ENCODE measurements at places on chromosomes 4 and X. TPM values are rescaled to one million over a fixed set of nuclear protein-coding genes. Genes with fewer than 3 reads are reported as not detected.

The GPC3 gene
- total RNA-seq = not detected

The UGT2B7 gene
- total RNA-seq = not detected

The FRMPD4 gene
- under 0.01 TPM for total RNA-seq

The MAGED4B gene
- 46.1 TPM for total RNA-seq

The ITM2A gene
- total RNA-seq = 14.5 TPM

The PI4K2B gene
- total RNA-seq = 20.7 TPM

The FAM149A gene
- total RNA-seq = 0.47 TPM

The SCML2 gene
- total RNA-seq = 1.3 TPM

The USP17L19 gene
- not detected for total RNA-seq

The CSAG2 gene
- total RNA-seq = not detected

The DLG3 gene
- total RNA-seq = 2.2 TPM

The MAGEA1 gene
- total RNA-seq = not detected

The SUPT20HL1 gene
- not detected for total RNA-seq

The BTC gene
- total RNA-seq = not detected

The PNMA3 gene
- total RNA-seq = not detected

The MAGEA11 gene
- not detected for total RNA-seq
